ENCODE measurements at places on chromosomes 2 and 18.

DNA sequence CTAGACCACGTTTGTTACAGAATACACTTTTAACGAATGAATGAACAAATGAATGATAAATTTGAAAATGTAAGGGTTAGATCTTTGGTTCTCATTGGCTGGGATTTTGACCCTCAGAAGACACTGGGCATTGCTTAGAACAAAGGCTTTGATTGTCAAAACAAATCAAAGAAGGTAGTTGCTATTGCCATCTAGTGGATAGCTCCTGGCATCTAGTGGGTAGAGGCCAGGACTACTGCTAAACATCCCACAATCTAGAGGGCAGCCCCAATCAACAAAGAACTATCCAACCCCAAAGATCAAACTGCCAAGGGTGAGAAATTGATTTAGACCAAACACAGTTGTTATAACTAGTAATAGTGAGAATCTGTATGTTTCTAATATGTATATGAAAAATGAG, 552.3 kb downstream of the KCNJ3 start:
- peak; percentile 37 for DNase-seq

- no peak for DNase-seq
Measured at GRCh38 chr2:56169521-56169920, 14.3 kb upstream of the CCDC85A start.

GRCh38 chr2:109402980-109403840, 210.6 kb downstream of the SEPTIN10 start:
- DNase-seq, result no peak

GRCh38 chr2:46230115-46230571, 67.1 kb upstream of the EPAS1 start:
- no peak for DNase-seq

- no peak for DNase-seq
Measured at GRCh38 chr2:38959938-38960608, 70.4 kb downstream of the ARHGEF33 start.

- DNase-seq, result peak; percentile 17
Measured at GRCh38 chr2:224523626-224524577, 61.3 kb downstream of the CUL3 start.

- no peak for DNase-seq
Measured at GRCh38 chr18:22734791-22735627, 198.1 kb upstream of the RBBP8 start.

GRCh38 chr2:70828914-70829824, 6.4 kb downstream of the CD207 start:
- DNase-seq, result no peak

- DNase-seq, result no peak
Measured at GRCh38 chr2:106280722-106281446, 86.8 kb upstream of the UXS1 start.

- no peak for DNase-seq
Measured at GRCh38 chr2:219829667-219830352, 202.4 kb downstream of the SLC4A3 start.

- no peak for DNase-seq
Measured at GRCh38 chr2:138777996-138778395, 2.2 kb downstream of the NXPH2 start.

DNA sequence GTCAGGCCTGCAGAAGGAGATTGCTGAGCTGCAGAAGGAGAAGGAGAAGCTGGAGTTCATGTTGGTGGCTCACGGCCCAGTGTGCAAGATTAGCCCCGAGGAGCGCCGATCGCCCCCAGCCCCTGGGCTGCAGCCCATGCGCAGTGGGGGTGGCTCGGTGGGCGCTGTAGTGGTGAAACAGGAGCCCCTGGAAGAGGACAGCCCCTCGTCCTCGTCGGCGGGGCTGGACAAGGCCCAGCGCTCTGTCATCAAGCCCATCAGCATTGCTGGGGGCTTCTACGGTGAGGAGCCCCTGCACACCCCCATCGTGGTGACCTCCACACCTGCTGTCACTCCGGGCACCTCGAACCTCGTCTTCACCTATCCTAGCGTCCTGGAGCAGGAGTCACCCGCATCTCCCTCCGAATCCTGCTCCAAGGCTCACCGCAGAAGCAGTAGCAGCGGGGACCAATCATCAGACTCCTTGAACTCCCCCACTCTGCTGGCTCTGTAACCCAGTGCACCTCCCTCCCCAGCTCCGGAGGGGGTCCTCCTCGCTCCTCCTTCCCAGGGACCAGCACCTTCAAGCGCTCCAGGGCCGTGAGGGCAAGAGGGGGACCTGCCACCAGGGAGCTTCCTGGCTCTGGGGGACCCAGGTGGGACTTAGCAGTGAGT, 19.4 kb downstream of the FOSL2 start:
- DNase-seq, result no peak

GRCh38 chr2:101153787-101154186, 2.6 kb upstream of the TBC1D8 start:
- no peak for DNase-seq

DNA sequence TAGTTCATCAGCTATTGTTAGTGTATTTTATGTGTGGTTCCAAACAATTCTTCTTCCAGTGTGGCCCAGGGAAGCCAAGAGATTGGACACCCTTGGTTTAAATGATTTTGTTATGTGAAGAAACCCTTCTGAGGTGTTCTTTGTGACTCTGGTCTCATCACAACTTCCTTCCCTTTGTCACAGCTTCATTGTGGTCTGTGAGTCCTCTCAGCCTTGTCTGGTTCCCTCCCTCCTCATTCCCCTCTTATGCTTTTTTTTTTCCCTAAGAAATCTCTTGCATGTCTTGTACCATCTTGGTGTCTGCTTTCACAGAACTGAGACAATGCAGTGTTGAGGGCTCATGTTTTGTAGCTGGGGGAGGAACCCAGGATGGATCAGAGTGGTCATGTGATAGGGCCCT, 118.9 kb downstream of the TMEM182 start:
- DNase-seq, result no peak

GRCh38 chr2:9374071-9374730, 49.1 kb downstream of the ITGB1BP1 start:
- no peak for DNase-seq

DNA sequence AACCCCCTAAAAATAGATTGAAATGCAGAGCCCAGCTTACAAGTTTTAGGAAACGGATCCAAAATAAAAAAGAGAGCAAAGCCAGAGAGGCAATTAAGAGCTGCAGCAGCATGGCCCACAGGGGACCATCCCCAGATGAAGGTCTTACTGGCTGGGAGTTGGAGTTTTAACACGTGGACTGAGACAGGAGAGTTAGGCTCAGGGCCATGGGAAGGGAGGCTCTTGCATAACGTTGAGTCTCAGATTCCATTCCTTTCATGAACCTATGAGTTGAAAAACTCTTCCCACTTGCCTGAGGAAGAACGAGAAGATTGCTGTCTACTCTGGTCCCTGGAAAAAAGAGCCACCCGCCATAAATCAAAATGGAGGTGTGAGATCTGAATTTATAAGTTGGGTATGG, 101.8 kb upstream of the NDUFV2 start:
- DNase-seq, result no peak

DNA sequence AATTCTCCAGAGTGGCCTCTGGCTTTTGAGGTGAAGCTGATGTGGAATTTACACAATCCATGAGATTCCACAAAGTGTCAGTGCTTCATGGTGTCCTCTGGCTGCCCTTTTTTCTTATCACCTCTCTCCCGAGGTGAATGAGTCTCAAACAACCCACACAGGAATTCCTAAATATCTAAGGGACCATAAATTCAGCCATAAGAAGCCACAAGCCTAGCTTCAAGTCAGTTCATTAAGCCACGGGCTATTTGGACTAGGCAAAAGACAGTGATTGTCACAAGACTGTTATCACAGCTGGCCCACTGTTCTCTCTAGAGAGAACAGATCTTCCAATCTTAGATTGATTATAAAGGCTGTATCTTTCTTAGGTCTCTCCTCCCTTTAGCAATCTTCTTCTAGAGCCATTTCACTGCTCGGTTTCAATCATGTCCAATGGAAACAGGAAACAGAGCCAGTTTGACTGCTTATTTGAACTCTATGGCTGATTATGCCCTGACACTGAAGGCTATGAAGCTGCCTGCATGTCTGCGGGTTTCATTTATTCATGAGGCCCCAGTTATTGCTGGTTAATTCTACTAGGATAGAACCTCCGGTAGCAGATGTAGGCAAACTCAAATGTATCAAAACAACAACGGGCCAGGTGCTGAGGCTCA, 4.1 kb downstream of the NEMP2 start:
- DNase-seq, result no peak

DNA sequence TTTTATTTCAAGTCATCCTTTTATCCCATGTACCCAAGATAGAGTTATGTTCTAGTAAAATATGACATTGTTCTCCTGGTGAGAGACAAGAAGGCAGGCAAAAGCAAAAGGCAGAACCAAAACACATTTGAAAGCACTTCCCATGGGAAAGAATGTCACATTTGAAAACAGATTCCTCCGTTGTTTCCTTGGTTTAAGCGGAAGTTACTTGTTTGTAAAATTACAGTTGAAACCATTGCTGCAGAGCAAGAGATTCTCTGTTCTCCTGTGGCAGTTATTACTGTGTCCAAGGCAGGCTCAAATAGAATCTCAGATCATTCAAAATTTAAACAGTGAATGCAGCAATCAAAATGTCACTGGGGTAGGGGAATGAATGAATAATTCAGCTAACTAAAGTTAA, 149.6 kb downstream of the MTCL1 start:
- no peak for DNase-seq

DNA sequence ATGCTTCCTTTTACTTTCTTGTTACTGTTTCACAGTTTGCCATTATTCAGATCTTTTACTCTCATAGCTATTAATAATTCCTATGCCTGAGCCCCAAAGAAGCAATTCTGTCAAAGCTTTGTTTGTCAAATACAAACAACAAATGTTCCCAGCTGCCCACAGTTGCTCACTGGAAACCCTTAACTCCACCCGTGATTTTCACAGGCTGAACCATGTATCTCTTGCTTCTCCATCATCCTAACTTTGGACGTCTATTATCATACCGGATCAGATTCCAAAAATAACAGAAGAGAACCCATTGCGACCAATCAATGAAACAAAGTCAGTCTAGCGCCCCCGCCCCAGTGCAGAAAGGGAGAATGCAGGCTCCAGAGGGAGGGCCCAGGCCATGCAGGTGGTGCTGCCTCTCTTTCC, 24.2 kb downstream of the COLEC12 start:
- DNase-seq, result no peak

DNA sequence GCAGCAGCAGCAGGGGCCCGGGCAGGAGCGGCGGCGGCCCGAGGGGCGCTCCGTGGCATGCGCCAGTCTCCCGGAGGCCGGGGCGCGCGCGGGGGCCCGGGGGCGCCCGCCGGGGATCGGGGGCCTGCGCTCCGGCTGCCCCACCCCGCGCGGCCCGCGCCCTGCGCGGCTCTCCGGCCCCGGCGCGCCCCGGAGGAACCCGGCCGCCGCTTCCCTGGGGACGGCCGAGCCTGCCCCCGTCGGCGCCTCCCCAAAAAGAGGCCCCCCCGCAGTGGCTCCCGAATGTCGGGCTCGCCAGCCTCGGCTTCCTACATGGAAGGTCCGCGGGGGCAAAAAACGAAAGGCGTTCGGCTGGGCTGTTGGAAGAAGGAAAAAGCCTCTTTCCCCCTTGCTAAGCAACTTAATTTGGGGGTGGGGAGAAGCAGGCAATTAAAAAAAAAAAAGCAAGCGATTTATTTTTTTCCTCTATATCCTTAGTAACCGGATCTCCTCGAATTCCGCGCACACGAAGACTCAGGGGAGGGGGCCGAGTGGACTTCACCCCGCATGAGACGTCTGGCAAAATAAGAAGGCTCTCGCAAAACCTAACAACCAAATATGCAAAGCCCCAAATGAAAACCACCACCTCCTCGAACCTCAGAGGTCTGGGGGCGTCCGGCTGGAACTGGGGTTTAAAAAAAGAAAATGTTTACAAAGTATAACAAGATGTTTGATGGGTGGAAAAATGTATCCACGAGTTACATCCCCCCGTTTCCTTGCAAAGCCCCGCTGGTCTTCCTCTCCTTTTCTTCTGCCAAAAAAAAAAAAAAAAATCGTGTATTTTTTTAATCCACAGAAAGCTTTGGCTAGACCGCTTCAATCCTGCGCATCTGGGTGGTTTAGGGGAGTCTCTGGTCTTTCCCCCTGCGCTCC, at the start of gene SMAD7:
Gene SMAD7 (minus strand): TSS at position 430 of the 912 bp plus-strand sequence. CDS start 541 bp downstream, outside the sequence.
- no peak for DNase-seq

Data from MM.1S (cell line).